Stimulated activated CD4-positive, alpha-beta T cell treated with anti-CD3 and anti-CD28 coated beads, Interleukin-15, amount 100 ng/mL, for 24 hours (primary cell): ENCODE measurements at places on chromosomes 5 and 9.
A peak's percentile ranks its signal among the peaks of the same experiment; 100 is the strongest.

- no peak for DNase-seq
Observed at GRCh38 chr9:96487949-96488348, 38.0 kb downstream of the HABP4 start.

DNA sequence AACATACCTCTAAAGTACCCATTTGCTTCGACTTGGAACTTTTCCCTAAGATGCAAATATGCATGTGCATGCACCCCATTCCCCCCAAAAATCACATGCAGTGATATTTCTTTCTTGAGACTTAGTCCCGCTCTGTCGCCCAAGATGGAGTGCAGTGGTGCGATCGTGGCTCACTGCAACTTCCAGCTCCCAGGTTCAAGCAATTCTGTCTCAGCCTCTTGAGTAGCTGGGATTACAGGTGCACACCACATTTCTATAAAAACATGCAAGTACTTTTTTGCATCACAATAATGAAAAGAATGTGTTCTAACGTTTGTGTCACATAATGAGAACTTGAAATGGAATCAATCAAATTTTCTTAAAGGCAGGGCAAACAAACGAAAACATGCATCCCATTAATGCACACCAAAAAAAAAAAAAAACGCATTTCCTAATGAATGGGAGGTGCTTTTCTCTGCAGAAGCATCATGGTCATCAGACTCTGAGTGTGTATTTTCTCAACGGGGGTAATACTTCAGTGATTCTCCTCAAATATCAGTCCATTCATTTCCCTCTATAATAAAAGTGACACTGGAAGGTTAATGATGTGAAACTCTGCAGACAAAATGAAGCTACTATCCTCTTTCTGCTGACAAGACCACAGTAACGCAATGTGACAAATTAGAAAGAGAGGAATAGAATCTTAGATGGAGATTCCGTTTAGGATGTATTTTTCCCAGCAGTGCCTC, 389.4 kb downstream of the CTNND2 start:
- no peak for DNase-seq

GRCh38 chr5:117788596-117788995, 1199.8 kb downstream of the DTWD2 start:
- DNase-seq, result no peak

DNA sequence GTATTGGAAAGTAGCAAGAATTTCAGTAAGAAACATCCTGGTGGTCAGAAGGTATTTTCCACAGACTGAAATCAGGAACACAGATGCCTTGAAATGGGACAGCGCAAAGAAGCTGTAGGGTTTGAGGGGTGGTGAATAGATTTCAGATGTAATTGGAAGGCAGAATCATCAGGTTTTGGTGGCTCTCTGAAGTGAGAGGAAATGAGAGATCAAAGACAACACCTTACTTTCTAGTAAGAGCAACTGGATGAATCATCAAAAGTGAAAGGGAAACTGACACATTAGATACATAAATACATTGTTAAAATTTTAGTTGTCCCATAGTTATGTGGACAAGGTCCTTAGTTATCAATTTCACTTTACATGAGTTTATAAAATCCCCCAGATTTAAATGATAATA, 188.2 kb upstream of the SLC27A6 start:
- no peak for DNase-seq

GRCh38 chr9:125913551-125913950, 166.4 kb downstream of the PBX3 start:
- DNase-seq, result no peak

- no peak for DNase-seq
Observed at GRCh38 chr5:34603378-34603777, 52.8 kb upstream of the RAI14 start.

DNA sequence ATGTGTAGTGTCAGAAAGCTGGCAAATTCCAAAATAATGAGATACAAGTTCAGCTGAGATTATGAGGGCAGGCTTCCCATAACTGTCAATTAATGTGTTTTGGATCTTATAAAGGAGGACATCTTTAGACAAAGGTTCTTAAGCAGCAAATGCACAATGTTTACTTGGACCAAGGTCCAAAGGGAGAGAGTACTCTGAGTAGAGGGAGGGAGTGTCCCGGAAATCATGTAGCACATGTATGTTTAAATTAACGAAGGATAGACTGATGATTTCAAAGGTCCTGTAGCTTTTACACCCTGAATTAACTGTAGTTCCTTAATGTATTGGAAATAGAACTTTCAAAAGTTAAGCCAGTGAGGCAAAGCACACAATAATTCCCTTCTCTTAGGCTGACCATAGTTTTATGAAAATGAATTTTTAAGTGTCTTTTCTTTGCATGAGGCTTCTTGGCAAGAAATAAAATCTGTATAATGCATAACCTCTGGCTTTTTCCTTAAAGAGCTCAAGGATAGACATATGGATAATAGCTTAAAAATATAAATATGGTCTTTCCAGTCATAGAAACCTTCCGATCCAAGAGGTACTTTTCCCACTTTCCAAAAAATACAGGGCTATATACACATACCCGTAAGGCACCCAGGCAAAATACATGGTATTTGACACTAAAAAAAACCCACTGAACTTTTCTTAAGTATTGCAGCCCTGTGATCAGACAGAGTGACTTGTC, 93.0 kb downstream of the PCSK5 start:
- DNase-seq, result no peak

GRCh38 chr5:120257358-120257971, 206.6 kb upstream of the PRR16 start:
- DNase-seq, result no peak

DNA sequence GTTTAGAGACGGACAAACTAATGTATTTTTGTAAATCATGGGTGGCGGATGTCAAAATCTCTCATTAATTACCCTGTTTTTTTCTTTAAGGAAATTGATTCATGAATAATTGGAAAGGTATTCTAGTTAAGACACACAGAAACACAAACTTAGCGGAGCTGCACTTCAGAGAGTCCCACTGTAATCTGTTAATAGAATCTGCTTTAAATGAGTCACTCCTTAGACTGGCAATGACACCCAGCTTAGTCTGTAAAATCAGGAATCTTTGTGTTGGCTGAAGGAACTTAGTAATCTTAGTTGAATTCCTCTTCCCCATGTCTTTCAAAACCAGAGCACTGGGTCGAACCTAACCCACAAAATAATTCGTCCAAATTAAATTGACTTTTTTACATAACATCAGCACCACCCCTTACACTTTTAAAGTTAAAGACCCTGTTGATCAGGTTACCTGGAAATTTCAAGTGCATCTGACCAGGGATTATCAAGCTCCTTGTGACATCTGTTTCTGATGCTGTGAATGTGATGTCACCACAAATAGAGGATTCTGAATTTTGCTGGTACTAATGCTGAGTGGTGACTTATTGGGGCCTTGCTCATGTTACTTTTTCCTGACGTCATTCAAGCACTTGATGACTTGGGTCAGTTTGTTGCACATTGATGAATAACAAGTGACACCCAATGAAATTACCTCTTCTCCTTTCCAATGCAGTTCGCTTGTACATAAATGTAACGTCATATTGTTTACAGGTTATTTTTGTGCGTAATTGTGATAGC, 313.6 kb downstream of the KCTD16 start:
- DNase-seq, result no peak

GRCh38 chr9:6802926-6803325, 45.2 kb downstream of the KDM4C start:
- no peak for DNase-seq

DNA sequence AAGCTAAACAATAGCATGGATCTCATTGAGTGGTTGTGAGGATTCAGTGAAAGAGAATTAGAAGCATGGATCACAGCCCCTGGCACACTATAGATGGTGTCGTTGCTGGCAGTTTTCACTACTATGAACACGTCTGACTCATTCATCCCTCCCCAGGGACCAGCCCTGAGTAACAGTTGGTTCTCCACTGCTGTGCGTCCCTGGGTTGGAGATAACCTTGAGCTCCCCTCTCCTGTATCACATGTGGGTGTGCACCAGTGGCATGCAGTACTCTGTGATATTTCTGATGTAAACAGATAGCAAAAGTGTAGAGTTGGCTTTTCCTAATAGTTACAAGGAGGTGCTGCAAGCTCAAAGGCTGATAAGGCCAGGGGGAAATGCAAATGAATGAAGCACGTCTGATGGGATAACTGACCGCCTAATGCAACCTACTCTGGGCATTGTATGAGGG, 8.8 kb upstream of the LCP2 start:
- DNase-seq, result peak; percentile 57

- no peak for DNase-seq
Observed at GRCh38 chr5:136584474-136584873, 219.1 kb upstream of the TRPC7 start.

GRCh38 chr5:73420666-73421065, 27.9 kb downstream of the FOXD1 start:
- no peak for DNase-seq

DNA sequence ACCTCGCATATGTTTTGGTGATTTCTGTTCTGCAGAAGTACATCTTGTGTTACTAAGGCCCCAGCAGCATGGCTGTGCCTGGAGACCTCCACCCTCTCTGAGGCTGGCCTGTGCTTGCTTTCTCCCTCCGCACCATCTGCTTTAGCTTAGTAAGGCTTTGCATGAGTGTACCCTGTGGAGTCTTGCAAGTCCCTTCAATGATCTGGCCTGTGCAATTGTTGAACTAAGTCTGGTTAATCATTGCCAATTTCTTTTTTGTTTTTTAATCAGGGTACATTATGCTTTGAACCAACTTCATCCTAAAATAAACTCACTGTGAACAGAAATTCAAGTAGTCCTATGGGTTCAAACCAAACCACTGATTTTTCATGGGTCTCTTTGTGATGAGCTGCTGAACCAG, 32.3 kb downstream of the ACOT12 start:
- DNase-seq, result no peak

- DNase-seq, result no peak
Observed at GRCh38 chr9:111961575-111961974, 65.0 kb downstream of the UGCG start.

- no peak for DNase-seq
Observed at GRCh38 chr5:5665225-5666075, 243.0 kb downstream of the ICE1 start.

DNA sequence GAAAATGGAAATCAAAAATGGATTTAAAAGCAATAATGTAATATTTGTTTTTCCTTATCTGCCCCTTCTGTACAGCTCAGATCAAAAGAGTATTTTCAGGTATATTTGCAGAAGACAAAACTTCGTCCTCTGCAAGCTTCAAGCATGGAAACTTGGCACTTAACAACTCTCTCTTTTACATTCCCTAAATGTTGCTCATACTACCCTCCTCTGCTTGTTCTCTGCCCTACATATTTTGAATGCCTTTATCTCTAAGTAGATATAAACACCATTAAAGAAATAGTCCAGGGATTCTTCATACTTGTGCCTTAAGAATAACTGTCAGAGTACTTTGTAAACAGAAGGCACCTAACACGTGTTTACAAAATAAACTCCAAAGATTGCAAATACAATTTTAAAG, 19.2 kb upstream of the SMC2 start:
- DNase-seq, result no peak

DNA sequence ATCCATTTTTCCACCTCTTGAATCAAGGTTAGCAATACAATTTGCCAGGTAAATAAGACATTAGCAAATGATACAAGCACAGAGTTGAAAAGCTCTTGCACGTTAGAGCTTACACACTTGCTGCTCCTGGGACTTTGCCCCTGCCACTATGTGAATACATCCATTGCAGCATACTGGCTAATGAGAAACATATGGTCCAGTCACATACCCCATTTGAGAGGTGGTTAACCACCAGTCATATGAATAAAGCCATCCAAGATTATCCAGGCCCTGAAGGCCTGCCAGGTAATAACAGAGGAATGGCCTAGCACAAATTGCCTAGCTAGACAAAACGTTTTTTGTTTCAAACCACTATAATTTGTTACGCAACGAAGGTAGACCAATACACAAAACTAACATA, 45.8 kb upstream of the FTMT start:
- DNase-seq, result no peak

DNA sequence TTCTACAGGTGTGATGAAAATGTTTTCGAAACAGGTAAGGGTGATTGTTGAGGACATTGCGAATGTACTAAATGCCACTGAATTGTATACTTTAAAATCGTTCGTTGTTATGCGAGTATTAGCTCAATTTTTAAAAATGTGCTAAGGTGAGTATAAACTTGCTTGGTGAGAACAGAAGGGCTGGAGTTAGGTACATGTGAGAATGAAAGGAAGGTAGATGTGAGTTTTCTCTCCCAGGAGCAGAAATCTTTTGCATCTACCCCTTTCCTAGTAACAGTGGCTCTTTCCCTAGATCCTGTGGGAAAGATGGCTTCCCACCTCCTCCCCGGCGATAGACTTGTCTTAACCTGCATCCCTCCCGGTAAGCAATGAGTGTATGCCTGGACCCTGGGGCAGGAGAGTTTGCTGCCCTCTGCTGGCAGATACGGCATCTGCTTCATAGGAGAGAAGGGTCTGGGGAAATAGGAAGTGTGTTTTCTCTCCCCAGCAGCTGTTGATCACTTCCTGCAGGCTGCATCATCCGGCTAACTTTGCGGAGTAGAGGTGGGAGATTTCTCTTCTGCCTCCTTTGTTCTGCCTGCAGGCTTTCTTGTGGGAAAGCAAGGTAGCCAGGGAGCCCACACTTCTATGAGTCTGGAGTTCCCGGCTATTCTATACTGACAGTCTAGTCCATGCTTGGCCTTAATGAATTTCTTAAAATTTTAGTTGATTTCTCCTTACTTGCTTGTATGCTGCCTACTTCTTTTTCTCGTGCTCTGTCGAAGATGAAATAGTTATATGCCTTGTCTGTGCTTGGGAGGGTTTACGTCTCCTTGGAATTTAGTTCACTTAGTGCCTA, 373.3 kb upstream of the SEMA6A start:
- DNase-seq, result peak; percentile 73

GRCh38 chr5:78610636-78611035, 37.9 kb downstream of the LHFPL2 start:
- no peak for DNase-seq
